NCI-H526 (cell line): ENCODE measurements at places on chromosomes 6 and 20.

- no peak for DNase-seq
These were observed 110.5 kb downstream of the RTN4IP1 start for GRCh38 chr6:106518748-106519147.

DNA sequence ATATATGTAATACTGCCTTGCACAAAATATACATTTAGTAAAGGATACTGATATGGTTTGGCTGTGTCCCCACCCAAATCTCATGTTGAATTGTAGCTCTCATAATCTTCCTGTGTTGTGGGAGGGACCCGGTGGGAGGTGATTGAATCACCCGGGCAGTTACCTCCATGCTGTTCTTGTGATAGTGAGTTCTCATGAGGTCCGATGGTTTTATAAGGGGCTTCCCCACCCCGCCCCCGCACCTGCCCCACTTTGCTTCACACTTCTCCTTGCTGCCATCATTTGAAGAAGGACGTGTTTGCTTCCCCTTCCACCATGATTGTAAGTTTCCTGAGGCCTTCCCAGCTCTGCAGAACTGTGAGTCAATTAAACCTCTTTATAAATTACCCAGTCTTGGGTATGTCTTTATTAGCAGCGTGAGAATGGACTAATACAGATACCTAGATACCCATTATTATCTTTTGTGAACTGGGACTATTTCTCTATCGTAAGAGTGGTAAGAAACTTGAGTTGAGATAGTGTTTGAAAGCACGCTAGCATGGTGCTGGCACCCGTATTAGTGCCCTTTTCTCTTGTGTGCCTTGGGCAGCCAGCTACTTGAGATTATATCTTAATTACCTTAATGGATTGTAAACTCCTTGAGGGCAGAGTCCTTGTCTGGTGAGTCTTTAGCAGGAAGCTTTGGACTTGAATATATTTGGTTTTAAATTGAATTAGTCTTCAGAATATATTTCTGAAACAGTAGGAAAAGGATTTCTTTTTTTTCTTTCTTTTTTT, 25.6 kb downstream of the TOP1 start:
- DNase-seq: no peak

GRCh38 chr6:43978473-43979346, 148.5 kb downstream of the MRPL14 start:
- no peak for DNase-seq

DNA sequence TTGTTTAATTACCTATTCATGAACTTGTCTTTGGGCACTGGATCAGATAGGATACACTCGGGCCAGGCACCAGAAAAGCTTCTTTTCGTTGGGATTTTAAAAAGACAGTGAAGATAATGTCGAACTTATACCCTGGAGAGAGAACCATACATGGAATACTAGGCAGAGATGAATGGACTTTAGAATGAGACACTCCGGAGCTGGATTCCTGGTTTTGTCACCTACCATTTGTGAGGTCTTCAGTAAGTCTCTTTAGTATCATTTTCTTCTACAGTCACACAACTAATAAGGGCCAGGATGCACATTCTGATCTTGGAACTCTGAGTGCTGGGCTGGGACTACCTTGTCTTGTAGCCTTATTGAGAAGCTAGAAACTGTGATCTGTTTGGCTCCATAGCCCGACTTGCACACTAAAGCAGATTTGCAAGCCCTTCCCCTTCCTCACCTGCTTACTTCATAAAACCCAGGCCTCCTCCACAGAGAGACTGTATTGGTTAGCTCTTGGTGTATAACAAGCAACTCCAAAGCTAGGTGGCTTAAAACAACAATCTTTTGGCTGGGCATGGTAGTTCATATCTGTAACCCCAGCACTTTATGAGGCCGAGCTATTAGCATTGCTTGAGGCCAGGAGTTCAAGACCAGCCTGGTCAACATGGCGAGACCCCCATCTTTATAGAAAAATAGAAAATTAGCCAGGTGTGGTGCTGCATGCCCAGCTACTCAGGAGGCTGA, 7.4 kb upstream of the IFT52 start:
- DNase-seq: peak; percentile 30

GRCh38 chr6:105620878-105621277, 218.0 kb upstream of the PREP start:
- no peak for DNase-seq

- no peak for DNase-seq
These were observed 254.2 kb upstream of the HSF2 start for GRCh38 chr6:122145246-122145645.

- DNase-seq: no peak
These were observed 86.0 kb downstream of the CBLN4 start for GRCh38 chr20:55919319-55919718.
